ENCODE measurements at places on chromosomes 6 and 20. TPM values are rescaled to one million over a fixed set of nuclear protein-coding genes. Genes with fewer than 3 reads are reported as not detected.

GRCh38 chr6:134172020-134172705 is 119.7 kb upstream of the SLC2A12 start:
- no peak for DNase-seq

DNA sequence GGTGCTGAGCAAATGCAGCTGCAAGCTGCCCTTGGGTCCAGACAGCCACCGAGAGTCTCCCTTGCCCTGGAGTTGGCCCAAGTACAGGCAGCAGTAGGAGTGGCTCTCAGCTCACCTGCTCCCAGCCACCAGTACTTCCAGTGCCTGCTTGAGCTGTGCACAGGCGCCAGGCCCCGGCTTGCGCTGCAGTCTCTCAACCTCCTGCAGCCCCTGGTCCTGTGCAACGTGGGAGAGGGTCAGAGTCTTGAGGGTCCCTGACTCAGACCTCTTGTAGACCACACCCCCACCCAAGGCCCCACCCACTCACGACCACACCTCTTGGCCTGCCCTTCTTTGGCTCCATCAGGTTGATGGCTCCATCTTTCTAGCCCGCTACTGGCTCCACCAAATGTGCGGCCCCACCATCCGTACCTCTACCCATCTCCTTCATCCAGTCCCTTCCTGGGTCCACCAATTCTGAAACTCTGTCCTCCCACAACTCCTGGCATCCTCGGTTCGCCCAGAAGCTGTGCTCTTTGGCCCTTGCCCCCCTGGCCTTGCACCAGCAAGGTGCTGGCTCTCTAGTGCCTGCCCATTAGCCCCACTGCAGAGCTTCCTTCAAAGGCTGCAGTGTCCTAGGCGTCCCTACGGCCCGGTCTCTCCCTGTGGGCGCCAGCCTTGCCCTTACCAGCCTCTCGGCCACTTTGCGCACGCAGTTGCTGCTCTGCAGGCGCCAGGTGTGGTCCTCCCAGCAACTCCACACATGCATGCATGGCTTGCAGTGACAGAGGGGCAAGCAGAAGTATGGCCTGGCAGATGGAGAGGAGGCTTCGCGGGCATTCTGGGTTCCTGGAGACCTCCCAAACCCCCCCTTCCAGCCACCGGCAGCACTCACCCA is 16.5 kb upstream of the SPAG4 start:
- DNase-seq: peak; percentile 56

SYTL3 gene
- 6.5 TPM for total RNA-seq

KAT14 gene
- 8.0 TPM for total RNA-seq

- DNase-seq: no peak
Measured at GRCh38 chr6:166861961-166862286, 94.4 kb downstream of the RNASET2 start.

VSX1 gene
- total RNA-seq: not detected

- DNase-seq: no peak
Measured at GRCh38 chr6:39707962-39708683, 17.1 kb downstream of the KIF6 start.

Measured in left lung (tissue), 14 donors.